ENCODE measurements at places on chromosomes 5 and 9.

DNA sequence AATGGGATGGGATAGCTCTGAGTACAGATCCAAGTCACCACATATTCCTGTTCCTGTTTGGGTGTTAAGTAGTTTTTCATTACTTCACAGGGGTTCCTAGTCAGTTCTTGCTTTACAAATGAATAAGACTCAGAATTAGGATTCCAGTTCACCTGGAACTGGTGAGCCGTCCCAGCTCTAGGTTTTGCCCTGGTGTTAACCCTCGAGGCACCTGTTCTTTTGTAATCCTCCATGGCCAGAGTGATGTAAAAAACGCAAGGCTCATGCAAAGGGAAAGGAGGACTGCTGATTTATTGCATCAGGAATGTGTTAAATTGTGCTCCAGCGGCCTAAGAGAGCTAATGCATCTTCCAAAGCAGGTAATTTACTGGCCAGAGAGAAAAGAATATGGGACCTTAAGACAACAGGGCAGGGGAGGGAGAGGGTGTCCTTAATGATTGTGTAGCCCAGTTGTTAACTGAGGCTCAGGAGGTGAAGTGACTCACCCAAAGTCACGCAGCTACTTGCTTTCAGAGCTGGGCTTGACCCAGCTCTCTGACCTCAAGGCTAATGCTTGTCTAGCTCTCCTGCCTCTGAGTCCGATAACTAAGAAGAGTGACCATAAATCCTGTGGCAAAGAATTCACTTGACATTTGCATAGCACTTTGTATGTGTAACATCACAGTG is 70.5 kb downstream of the DMRT2 start:
- DNase-seq = no peak

DNA sequence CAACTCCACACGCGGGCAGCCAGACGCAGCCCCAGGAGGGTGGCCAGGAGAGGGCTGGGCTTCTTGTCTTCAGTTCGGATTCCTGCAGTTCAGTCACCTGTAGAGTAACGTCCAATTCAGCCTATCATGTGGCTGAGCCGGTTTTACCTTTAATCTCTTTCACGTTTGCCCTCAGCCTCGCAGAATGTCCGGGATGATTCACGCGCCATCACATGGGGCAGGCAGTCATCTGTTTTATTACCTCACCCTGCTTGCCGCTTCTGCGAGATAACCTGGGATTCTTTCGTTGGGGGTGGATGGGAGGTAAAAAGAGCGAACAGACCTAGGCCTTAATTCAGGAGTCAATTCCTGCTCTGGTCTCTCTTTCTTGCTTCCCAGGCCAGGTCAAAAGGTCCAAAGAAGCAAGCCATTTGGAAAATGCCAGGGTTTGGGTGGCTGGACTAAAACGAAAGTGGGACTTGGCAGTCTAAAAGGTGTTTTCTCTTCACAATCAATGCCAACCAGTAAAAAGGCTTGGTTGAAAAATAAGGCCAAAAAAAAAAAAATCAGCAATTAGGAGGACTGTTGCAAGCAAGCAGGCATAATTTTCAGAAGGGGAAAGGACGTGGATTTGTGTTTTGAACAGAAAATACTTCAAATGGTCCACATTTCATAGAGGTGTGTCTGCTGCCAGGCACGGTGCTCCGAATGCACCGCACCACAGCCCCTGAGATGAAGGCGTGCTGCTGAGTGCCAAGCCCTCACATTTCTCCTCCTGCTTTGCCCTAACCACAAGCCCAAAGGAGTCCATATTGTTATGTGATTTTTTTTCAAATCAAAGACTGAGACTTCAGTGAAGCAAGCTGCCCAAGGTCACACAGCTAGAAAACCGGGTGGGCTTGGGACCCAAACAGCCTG is 2.8 kb upstream of the WWC1 start:
- no peak for DNase-seq

DNA sequence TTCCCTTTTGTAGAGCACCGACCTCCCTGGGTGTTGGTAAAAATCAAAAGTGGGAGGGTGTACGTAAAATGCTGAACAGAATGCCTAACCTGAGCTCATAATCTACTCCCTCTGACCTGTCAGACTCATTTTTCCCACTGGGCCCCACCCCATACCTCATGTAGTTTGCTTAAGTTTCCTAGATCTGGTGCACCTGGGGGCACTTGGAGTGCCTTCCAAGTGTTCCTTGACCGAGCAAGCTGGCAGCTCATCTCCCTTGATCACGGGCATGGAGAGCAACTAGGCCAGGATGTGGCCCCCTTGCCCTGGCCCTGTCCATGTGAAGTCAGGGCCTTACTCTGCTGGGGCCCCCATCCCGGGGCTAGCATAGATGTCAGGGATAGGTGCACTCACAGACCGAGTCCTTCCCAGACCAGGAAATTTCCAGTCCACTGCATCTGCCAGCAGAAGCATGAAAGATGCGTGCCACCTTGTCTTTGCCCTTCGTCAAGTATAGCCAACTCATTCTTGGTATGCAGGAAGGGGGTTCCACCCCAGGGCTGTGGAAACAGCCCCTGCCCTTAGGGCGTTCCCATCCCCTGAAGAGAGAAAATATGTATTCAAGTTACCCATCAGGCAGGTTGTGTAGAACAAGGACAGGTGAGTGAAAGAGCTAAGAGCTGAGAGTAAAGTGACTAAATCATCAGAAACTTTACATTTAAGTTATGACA is 41.9 kb downstream of the SLC22A5 start:
- DNase-seq = no peak

DNA sequence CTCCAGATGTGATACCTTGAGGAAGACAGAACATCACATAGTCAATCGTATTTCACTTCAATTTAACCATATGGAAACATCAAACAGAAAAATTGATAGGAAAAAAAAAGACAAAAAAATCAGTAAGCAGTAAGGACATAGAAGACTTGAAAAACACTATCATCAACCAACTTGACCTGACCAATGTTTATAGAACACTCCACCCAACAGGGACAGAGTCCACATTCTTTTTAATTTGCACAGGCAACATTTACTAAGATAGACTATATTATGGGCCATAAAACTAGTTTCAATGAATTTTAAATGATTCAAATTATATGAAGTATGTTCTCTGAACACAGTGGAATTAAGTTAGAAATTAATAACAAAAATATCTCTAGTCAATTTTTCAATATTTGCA is 20.8 kb upstream of the MACIR start:
- DNase-seq = no peak

- no peak for DNase-seq
Observed at GRCh38 chr5:79297661-79298060, 61.7 kb downstream of the JMY start.

- no peak for DNase-seq
Observed at GRCh38 chr5:54719384-54720283, 202.1 kb downstream of the SNX18 start.

DNA sequence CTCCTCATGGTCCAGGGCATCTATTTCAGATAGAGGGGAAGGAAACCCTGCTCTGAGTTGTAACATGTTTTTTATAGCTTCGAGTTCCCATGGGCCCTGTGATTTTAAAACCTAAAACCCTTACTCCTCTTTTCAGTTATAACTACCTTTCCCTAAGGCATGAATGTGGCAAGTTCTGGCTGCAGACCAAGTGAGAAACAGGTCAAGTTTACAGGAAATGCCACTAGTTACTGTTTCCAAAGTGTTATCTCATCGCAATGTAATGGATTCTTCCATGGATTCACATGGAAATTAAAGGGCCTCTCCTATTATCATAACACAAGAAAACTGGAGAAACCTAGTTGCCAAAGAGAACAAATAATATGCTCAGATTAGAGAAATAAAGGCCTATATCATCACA is 574.5 kb upstream of the GRAMD2B start:
- no peak for DNase-seq

GRCh38 chr5:115243412-115243811 is 19.3 kb downstream of the PGGT1B start:
- no peak for DNase-seq

GRCh38 chr5:32545102-32545800 is 40.1 kb upstream of the SUB1 start:
- DNase-seq = no peak

- DNase-seq = no peak
Observed at GRCh38 chr5:158874792-158875191, 224.9 kb downstream of the EBF1 start.

GRCh38 chr5:132378580-132378979 is 9.1 kb downstream of the SLC22A5 start:
- DNase-seq = no peak

DNA sequence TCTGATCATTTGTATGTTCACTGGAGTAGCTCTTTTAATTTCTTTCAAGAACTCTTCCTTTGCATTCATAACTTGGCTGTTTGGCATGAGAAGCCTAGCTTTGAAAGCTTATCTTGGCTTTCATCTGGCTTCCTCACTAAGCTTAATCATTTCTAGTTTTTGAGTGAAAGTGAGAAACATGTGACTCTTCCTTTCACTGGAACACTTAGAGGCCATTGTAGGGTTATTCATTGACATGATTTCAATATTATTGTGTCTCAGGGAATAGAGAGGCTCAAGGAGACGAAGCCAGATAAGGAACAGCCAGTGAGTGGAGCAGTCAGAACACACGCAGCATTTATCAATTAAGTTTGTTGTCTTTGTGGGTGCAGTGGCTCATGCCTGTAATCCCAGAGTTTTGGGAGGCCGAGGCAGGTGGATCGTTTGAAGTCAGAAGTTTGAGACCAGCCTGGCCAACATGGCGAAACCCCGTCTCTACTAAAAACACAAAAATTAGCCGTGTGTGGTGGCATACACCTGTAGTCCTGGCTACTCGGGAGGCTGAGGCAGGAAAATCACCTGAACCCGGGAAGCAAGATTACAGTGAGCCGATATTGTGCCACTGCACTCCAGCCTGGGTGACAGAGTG is 98.3 kb downstream of the UGCG start:
- DNase-seq = no peak

- DNase-seq = no peak
Observed at GRCh38 chr5:7850395-7851239, at the start of gene CFAP90. Gene CFAP90, minus strand, starts transcription at chr5:7851133. Its CDS starts 112 bp downstream, at chr5:7851021.

- DNase-seq = no peak
Observed at GRCh38 chr9:101859620-101860019, 121.2 kb upstream of the GRIN3A start.

DNA sequence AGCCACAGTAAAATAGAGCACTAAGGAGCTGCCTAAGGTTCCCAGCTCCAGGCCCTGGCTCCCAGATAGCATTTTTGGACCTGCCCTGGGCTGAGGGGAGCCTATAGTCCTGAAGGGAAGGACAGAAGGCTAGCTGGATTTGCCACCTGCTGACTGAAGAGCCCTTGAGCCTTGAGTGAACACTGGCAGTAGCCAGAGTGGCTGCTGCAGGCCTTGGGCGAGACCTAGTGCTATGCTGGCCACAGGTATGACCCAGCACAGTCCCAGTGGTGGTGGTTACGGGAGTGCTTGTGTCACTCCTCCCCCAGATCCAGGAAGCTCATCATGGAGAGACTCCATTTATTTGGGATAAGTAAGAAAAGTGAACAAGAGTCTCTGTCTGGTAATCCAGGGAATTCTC is 10.3 kb upstream of the STX17 start:
- DNase-seq = no peak

GRCh38 chr9:9949978-9950377 is 662.8 kb downstream of the PTPRD start:
- no peak for DNase-seq

- DNase-seq = no peak
Observed at GRCh38 chr5:88979244-88979643, 96.3 kb upstream of the MEF2C start.

GRCh38 chr5:174376726-174377373 is 331.3 kb downstream of the NSG2 start:
- no peak for DNase-seq

DNA sequence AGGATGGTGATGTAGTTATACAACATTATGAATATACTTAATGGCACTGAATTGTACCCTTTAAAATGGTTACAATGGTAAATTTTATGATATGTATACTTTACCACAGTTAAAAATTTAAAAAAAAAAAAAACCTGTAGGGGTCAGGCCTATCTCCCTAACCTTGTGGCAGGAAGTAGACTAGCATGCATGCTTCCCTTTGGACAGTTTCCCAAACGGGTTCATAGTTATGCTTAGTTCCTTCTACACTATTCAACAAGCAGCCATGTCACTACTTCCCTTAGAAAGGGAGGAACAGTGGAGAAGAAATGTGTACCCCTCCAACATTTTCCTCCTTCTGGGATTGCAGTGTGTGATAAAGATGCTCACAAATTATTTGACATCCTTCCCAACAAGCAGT is 32.5 kb downstream of the IDNK start:
- DNase-seq = no peak

DNA sequence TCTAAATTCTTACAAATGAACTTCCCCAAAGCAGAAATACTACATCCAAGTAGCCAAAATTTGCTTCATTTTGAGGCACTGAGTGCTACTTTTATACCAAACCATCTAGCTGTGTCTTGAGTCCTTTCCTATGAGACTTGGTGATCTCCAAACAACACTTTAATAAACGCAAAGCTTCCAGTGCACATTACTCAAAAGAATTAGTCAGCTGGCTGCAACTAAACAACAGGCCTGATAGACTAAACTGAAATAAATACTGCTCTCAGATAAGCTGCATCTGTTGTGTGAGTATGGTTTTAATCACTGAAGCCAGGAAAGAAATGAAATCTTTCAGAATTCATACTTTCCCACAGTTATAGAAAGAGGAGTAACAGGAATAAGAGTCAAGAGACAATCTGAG is 80.3 kb downstream of the VCAN start:
- no peak for DNase-seq

DNA sequence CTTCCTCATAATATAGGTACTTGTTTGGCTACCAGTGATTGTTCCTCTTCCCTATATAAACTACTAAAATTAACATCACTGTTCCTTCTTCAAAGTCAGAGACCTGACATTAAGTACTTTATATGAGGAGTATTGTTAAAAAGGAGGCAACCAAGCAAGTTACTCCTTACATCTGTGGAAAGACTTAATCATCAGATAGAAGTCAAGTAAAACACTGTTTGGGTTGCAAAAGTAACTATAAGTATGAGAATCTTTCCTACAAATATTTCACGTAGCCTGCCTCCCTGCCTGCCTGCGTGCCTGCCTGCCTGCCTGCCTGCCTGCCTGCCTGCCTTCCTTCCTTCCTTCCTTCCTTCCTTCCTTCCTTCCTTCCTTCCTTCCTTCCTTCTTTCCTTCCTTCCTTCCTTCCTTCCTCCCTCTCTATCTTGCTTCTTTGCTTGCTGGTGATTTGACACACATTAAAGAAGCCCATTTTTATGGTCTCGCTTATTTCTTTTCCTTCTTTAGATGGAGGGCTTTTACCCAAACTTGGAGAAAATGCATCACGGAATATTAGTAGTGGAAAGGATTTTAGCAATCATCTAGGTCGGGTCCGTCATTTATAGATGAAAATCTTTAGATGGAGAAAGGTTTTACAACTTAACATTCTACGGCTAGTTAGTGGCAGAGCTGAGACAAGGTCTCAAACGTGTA is 3.2 kb downstream of the CER1 start:
- no peak for DNase-seq

GRCh38 chr5:94784536-94785505 is 166.4 kb downstream of the SLF1 start:
- no peak for DNase-seq

GRCh38 chr9:72280913-72281500 is 84.0 kb downstream of the ZFAND5 start:
- DNase-seq = peak; percentile 80

DNA sequence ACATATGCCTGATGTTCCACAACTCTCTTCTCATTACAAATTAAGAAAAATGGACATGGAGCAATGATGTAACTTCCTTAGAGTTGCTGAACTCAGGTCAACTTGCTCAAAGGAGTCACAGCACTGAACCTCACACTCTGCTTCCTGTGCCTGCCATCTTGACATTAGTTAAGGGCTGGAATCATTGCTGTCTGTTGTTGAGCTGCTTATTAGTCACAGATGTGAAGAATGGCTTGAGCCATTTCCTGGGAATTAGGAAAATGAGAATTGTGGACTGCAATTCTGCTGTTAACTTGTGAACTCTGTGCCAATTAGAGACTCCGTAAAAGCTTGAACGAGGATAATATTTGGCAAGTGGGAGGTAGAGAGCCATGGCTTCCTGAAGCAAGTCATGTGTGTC is 212.0 kb downstream of the ADAMTS12 start:
- no peak for DNase-seq

Data from natural killer cell treated with Interleukin-12 subunit alpha and Interleukin-12 subunit beta and Interleukin-15 and Interleukin-18, amount 100 ng/mL, for 72 hours (primary cell).